ENCODE measurements at places on chromosomes 2 and 18.

DNA sequence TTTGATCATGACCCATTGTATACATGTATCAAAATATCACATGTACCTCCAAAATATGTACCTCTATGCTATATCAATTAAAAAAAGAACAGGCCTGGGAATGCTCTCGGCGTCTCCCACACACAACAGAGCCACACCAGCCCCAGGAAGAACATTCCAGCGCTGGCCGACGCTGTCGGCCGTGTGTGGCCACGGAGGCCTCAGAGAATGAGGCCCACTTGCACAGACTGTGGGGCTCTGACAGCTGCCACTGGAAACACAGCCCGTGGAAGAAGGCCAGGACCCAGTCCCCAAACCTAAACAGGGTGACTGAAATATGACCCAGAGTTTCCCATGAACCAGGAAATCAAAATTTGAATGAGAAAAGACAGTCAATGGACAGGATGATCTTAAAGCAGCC, 69.7 kb downstream of the EIPR1 start:
- no peak for DNase-seq

- no peak for DNase-seq
Observed at GRCh38 chr18:9931146-9931545, 17.3 kb downstream of the VAPA start.

GRCh38 chr2:223010641-223011040, 41.3 kb upstream of the KCNE4 start:
- DNase-seq: peak; percentile 93

DNA sequence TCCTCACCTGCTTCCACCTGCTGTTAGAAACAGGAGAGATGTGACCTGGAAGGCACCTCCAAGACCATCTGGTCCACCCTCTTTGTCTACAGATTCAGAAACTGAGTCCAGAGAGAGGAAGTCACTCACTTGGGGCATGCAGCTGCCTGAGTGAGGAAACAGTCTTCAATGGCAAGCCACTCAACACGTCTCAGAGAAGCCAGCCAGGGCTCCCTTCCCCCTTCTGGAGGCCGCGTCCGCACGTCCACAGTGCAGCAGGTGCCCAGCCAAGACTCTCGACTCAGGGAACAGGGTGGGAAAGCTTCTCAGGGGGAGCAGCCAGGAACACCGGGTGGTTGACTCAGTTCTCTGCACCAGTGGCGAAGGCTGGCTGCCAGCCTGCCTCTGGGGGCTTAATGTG, 201.7 kb downstream of the BCL11A start:
- DNase-seq: no peak

- no peak for DNase-seq
Observed at GRCh38 chr2:23718931-23719700, 207.8 kb downstream of the ATAD2B start.

DNA sequence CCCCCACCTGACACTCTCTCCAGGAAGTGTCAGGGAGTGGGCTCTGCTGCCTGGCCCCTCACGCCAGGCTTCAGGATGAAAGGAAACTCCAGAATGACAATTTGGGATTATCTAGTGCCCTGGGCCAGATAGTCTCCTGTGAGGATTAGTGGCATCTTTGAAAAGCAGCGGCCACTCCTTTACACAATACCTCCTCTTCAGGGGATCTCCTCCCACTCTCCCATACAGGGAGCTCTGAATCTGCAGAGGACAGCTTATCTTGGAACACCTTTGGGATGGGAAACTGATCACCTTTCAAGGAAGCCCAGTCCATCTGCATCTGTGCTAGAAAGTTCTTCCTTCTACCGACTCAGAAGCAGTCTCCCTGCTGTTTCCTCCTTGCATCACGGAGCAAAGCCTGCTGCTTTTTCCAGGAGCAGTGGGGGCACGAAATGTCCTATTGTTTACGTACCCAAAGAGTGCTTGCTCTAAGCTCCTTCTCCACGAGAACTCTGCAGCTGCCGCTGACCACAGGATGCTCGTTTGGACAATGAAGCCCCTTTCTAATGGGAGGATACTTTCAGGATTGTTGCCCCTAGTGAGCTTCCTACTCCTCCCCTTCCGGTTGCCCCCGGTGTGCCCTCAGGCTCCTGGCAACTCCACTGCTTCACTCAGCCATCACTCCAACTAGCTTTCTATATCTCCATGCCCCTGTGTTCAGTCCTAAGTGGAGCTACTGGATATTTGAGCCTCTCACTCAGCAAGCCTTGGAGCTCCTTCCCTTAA, 31.5 kb downstream of the SIX3 start:
- no peak for DNase-seq

- DNase-seq: no peak
Observed at GRCh38 chr2:73091696-73092095, 20.2 kb upstream of the SFXN5 start.

DNA sequence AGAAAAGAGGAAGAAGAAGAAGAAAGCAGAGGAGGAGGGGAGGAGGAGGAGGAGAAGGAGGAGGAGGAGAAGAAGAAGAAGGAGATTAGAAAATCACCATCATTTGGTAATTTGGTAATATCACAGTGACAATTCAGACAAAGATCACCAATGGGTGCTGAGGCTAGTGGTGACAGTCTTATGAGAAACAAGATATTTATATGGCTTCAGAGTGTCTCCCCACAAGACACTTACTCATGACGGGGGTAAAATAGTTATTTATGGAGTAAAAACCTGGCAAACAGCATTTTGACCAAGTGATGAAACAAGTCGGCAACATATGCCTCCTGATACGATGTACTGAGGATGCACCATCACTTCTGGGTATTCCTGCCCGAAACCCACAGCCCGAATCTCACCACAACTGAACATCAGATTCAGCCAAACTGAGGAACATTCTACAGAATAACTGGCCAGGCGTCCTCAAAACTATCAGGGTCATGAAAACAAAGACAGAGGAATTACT, 4.9 kb downstream of the ASPRV1 start:
- no peak for DNase-seq

DNA sequence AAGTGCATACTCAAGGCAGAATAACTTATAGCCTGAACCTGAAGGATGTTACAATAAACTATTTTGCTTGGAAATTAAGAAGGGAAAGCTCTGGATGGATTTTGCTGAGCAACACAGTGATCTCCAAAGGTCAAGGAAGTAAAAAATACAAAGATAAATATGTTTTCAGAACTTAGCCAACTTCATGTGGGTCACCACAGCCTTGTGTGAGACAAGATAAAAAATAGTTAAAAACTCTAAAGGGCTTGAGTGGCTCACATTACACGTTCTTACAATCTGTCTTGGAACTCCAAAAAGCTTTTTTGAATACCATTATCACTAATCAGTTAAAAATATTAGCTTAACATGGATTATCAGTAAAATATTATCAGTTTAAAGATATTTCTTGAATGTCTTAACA, 28.9 kb upstream of the MTX2 start:
- DNase-seq: peak; percentile 31

DNA sequence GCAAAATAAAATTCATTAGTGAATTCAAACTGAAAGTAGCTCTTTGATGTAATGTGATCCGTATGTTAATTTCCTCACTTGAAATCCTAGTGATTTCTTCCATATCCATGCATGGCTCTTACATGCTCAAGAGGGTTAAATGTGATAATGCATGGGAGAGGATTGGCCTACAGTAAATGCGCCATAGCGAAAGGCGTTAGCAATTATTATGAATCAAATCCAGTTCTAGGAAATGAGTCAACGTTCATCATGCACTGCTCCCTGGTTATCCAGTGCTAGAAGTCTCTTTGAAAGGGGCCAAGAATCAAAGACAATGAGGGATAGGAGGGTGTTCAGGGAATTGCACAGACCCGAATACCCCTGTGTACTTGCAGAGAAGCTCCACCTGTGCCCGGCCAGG, 101.4 kb upstream of the RASGRP3 start:
- peak; percentile 66 for DNase-seq
